ENCODE measurements at places on chromosomes 16 and 17.
A peak's percentile ranks its signal among the peaks of the same experiment; 100 is the strongest.

- ATAC-seq, result no peak
- H3K4me3 ChIP-seq, result no peak overlapping the region
Measured at GRCh38 chr17:64213995-64214811, 48.9 kb downstream of the TEX2 start.

DNA sequence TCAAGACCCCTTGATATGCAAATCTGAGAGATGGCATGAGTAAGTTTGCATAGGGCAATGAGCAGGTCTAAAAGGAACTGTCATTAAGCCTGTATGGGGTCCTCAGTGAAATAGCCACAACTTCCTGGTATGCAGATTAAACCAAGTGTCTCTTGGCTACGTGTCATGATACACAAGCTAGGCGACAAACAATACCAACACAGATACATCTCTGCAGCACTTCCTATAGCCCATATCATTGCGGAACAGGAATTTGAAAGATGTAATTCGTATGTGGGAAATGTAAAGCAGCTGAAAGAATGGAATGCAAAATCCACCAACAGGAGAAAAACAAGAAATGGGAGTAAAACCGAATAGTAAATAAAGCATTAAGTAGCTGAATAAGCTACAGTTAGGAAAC lies 12.9 kb downstream of the PRSS22 start:
- H3K36me3 ChIP-seq, result no peaks in the 10 kb centered on the region
- no peak overlapping the region for H3K4me3 ChIP-seq
- no peak for ATAC-seq

- no peak for ATAC-seq
- no peak overlapping the region for H3K4me3 ChIP-seq
- no peak overlapping the region for H3K27ac ChIP-seq
- H3K36me3 ChIP-seq, result peaks cover 49% of the 10 kb centered on the region
- no peaks in the 10 kb centered on the region for H3K27me3 ChIP-seq
- H3K4me1 ChIP-seq, result peaks cover 10% of the 10 kb centered on the region
Measured at GRCh38 chr17:60332574-60332973, 59.4 kb downstream of the USP32 start.

GRCh38 chr17:33689725-33690124 lies 396.6 kb upstream of the ASIC2 start:
- no peaks in the 10 kb centered on the region for H3K36me3 ChIP-seq
- no peak overlapping the region for H3K27ac ChIP-seq
- H3K4me3 ChIP-seq, result no peak overlapping the region
- no peaks in the 10 kb centered on the region for H3K4me1 ChIP-seq
- no peak for ATAC-seq

- peaks cover 74% of the 10 kb centered on the region for H3K36me3 ChIP-seq
- peak overlapping the region; percentile 53 for H3K27ac ChIP-seq
- no peak overlapping the region for H3K4me3 ChIP-seq
- no peaks in the 10 kb centered on the region for H3K27me3 ChIP-seq
- ATAC-seq, result no peak
Measured at GRCh38 chr16:10922328-10923145, 19.7 kb downstream of the DEXI start.

- peaks cover 38% of the 10 kb centered on the region for H3K4me1 ChIP-seq
- no peak overlapping the region for H3K4me3 ChIP-seq
- no peaks in the 10 kb centered on the region for H3K27me3 ChIP-seq
- H3K27ac ChIP-seq, result peak overlapping the region; percentile 82
Measured at GRCh38 chr16:27286451-27286850, 17.9 kb upstream of the NSMCE1 start.

- no peak overlapping the region for H3K27ac ChIP-seq
- H3K36me3 ChIP-seq, result peaks cover 26% of the 10 kb centered on the region
- H3K4me3 ChIP-seq, result no peak overlapping the region
- H3K4me1 ChIP-seq, result peaks cover 41% of the 10 kb centered on the region
- no peaks in the 10 kb centered on the region for H3K27me3 ChIP-seq
Measured at GRCh38 chr17:57425903-57426880, 169.9 kb downstream of the MSI2 start.

- H3K27ac ChIP-seq, result no peak overlapping the region
- H3K27me3 ChIP-seq, result no peaks in the 10 kb centered on the region
- peak overlapping the region; percentile 70 for H3K4me3 ChIP-seq
- peak; percentile 1 for ATAC-seq
Measured at GRCh38 chr17:82231312-82231561, 2.4 kb downstream of the SLC16A3 start.

- H3K4me3 ChIP-seq, result no peak overlapping the region
- H3K27ac ChIP-seq, result peak overlapping the region; percentile 6
- ATAC-seq, result no peak
Measured at GRCh38 chr17:19264681-19265080, 27.5 kb downstream of the EPN2 start.

GRCh38 chr17:75487351-75488070 lies 27.8 kb downstream of the CASKIN2 start:
- H3K27ac ChIP-seq, result peak overlapping the region; percentile 88
- ATAC-seq, result peak; percentile 71
- peak overlapping the region; percentile 55 for H3K4me3 ChIP-seq
- H3K36me3 ChIP-seq, result peaks cover 29% of the 10 kb centered on the region
- H3K4me1 ChIP-seq, result peaks cover 22% of the 10 kb centered on the region

DNA sequence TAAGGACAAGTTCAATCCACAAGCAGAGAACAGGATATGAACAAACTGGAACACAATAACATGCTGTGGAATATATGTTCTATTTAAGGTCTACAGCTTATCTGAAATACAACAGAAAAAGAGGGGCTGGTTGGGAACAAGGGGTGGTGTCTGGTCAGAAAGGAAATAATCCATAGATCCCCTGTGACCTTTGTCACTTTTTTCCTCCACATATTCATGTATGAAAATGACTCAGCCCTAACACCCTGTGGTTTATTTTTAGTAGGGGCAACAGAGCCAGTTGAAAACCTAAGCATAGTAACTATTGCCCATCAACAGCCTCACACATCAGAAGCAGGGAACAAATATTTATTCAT lies 12.3 kb upstream of the SPAG9 start:
- no peak for ATAC-seq
- no peaks in the 10 kb centered on the region for H3K4me1 ChIP-seq
- H3K4me3 ChIP-seq, result no peak overlapping the region
- no peak overlapping the region for H3K27ac ChIP-seq
- H3K27me3 ChIP-seq, result peaks cover 8% of the 10 kb centered on the region
- H3K36me3 ChIP-seq, result no peaks in the 10 kb centered on the region

- H3K27me3 ChIP-seq, result peaks cover 37% of the 10 kb centered on the region
- no peak for ATAC-seq
- H3K36me3 ChIP-seq, result no peaks in the 10 kb centered on the region
- no peak overlapping the region for H3K27ac ChIP-seq
- H3K4me3 ChIP-seq, result no peak overlapping the region
Measured at GRCh38 chr16:58442547-58442946, 50.3 kb downstream of the GINS3 start.

- no peaks in the 10 kb centered on the region for H3K27me3 ChIP-seq
- peaks cover 96% of the 10 kb centered on the region for H3K4me1 ChIP-seq
- H3K4me3 ChIP-seq, result peak overlapping the region; percentile 22
- no peak for ATAC-seq
Measured at GRCh38 chr17:27475070-27475673, 18.9 kb downstream of the KSR1 start.

- no peak for ATAC-seq
- no peak overlapping the region for H3K27ac ChIP-seq
- H3K27me3 ChIP-seq, result no peaks in the 10 kb centered on the region
- no peak overlapping the region for H3K4me3 ChIP-seq
- no peaks in the 10 kb centered on the region for H3K36me3 ChIP-seq
Measured at GRCh38 chr16:62130101-62130500, 93.9 kb upstream of the CDH8 start.

GRCh38 chr17:38405654-38406053 lies 22.6 kb upstream of the ARHGAP23 start:
- no peaks in the 10 kb centered on the region for H3K4me1 ChIP-seq
- peaks cover 14% of the 10 kb centered on the region for H3K36me3 ChIP-seq
- peaks cover 6% of the 10 kb centered on the region for H3K27me3 ChIP-seq
- no peak overlapping the region for H3K27ac ChIP-seq

DNA sequence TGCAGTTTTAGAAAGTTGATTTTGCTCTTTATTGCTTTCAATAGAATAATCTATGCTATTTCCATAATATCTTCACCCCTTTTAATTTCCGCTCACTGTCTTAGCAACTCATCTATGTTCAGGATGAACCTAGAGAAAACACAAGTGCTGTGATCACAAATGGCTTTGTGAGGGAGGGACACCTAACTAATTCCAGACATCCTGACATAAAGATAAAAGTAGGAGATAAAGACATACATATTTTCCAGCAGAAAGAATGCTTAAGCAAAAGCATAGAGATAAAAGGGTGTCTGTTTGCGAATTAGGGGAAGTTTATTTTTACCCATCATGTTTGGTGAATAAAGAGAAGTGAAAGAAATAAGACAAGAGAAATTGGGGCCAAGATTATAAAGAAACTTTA lies 254.2 kb downstream of the KCNJ2 start:
- no peak overlapping the region for H3K27ac ChIP-seq
- no peaks in the 10 kb centered on the region for H3K27me3 ChIP-seq
- H3K4me3 ChIP-seq, result no peak overlapping the region
- H3K36me3 ChIP-seq, result no peaks in the 10 kb centered on the region

DNA sequence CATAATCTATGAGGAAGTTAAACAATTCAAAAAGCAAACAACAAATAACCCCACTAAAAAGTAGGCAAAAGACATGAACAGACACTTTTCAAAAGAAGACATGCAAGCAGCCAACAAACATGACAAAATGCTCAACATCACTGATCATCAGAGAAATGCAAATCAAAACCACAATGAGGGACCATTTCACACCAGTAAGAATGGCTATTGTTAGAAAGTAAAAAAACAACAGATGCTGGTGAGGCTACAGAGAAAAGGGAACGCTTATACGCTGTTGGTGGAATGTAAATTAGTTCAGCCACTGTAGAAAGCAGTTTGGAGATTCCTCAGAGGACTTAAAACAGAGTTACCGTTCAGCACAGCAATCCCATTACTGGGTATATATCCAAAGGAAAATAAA lies 24.4 kb downstream of the TNFRSF13B start:
- peak; percentile 78 for ATAC-seq
- H3K27ac ChIP-seq, result peak overlapping the region; percentile 79
- H3K4me3 ChIP-seq, result peak overlapping the region; percentile 21
- peaks cover 79% of the 10 kb centered on the region for H3K4me1 ChIP-seq

- no peaks in the 10 kb centered on the region for H3K36me3 ChIP-seq
- no peaks in the 10 kb centered on the region for H3K27me3 ChIP-seq
- no peak overlapping the region for H3K27ac ChIP-seq
- no peaks in the 10 kb centered on the region for H3K4me1 ChIP-seq
Measured at GRCh38 chr17:10177913-10178505, 20.4 kb downstream of the GAS7 start.

- peaks cover 3% of the 10 kb centered on the region for H3K4me1 ChIP-seq
- H3K27ac ChIP-seq, result no peak overlapping the region
- H3K36me3 ChIP-seq, result no peaks in the 10 kb centered on the region
- no peaks in the 10 kb centered on the region for H3K27me3 ChIP-seq
- ATAC-seq, result no peak
- H3K4me3 ChIP-seq, result no peak overlapping the region
Measured at GRCh38 chr16:75048054-75048453, 49.2 kb downstream of the ZNRF1 start.

DNA sequence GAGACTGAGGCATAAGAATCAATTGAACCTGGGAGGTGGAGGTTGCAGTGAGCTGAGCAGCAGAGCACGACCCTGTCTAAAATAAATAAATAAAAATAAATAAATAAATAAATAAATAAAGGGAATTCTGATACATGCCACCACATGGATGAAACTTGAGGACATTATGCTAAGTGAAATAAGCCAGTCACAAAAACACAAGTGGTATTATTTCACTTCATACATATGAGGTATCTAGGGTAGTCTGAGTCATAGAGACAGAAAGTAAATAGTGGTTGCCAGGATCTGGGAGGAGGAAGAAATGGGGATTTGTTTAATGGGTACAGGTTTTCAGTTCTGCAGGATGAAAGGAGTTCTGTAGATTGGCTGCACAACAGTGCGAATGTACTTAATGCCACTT lies 16.3 kb downstream of the PIPOX start:
- H3K27ac ChIP-seq, result no peak overlapping the region
- no peaks in the 10 kb centered on the region for H3K36me3 ChIP-seq
- no peak overlapping the region for H3K4me3 ChIP-seq
- H3K4me1 ChIP-seq, result no peaks in the 10 kb centered on the region

DNA sequence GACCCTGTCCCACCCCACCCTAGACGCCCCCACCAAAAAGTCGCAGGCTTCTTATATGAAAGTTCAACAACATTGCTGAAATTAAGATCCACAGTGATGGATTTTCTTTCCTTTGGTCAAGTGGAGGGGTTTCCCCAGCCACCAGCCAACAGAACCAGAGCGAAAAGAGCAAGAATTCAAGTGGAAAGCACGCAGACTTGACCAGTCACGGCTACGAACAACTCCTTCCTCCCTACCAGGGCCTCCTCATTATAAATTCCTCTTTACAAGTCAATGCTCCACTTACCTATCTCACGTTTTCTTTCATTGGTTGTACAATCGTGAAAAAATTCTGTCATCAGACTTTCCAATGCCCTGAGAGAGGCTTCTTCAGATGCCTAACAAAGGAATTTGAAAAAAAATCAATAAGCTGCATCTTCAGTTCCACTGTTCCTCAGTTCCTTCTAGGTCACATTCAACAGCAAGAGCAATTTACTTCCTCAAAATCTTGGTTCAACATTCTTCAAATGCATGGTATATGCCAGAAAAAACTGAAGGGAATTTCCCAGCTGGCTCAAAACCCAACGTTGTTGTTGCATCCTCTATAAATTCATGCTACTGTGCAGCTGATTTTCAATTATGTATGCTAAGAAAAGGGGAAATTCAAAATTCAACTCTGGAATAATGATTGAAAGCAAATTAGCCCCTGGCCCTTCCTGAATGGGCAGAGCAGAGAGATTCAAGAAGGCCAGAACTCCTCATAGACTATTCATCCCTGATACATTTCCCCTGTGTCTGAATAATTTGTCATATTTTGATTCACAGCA lies 30.9 kb downstream of the XPO6 start:
- no peaks in the 10 kb centered on the region for H3K27me3 ChIP-seq
- H3K4me3 ChIP-seq, result peak overlapping the region; percentile 67
- peaks cover 36% of the 10 kb centered on the region for H3K36me3 ChIP-seq
- peak overlapping the region; percentile 92 for H3K27ac ChIP-seq
- peaks cover 85% of the 10 kb centered on the region for H3K4me1 ChIP-seq

DNA sequence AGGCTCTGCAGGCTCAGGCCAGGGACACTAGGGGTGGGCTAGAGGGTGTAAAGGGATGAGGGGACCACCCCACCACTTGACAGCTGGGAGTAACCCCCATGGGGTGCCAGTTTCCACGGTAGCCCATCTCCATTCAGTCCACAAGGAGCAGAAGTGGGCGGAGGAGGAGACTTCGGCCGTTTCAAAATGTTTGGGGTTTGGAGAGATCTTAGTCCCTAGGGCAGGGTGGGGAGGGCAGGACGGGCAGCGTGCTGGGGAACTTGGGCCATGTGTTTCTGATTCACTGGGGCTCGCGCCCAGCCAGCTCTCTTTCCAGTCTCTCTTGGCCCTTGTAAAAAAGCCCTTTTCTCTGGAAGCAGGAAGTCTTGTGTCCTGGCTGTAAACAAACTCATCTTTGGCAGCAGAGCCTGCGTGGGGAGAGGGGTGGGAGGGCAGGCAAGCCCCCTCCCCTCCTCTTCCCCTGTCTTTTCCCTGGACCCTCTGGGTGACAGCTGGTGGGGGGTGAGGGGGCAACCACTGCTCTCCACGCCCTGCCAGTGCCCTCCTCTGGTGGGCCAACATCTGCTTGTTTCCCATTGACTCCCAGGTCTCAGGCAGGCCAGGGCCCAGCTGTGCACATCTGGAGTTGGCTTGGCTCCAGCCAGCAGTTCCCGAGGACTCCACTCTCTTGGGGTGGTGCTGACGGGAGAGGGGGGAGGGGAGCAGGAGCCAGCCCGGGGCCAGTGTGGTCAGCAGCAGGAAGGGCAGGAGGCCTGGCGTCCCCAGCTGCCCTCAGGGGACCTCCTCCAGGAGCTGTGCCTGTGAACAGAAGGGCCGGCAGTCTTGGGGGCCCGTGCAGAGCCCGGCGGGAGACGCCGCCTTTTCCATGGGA lies 8.1 kb downstream of the CYGB start:
- no peaks in the 10 kb centered on the region for H3K36me3 ChIP-seq
- H3K4me1 ChIP-seq, result peaks cover 56% of the 10 kb centered on the region
- H3K27ac ChIP-seq, result peak overlapping the region; percentile 98
- ATAC-seq, result no peak
